Glomerular endothelial cell (primary cell): ENCODE measurements at places on chromosomes 1 and 21.

DNA sequence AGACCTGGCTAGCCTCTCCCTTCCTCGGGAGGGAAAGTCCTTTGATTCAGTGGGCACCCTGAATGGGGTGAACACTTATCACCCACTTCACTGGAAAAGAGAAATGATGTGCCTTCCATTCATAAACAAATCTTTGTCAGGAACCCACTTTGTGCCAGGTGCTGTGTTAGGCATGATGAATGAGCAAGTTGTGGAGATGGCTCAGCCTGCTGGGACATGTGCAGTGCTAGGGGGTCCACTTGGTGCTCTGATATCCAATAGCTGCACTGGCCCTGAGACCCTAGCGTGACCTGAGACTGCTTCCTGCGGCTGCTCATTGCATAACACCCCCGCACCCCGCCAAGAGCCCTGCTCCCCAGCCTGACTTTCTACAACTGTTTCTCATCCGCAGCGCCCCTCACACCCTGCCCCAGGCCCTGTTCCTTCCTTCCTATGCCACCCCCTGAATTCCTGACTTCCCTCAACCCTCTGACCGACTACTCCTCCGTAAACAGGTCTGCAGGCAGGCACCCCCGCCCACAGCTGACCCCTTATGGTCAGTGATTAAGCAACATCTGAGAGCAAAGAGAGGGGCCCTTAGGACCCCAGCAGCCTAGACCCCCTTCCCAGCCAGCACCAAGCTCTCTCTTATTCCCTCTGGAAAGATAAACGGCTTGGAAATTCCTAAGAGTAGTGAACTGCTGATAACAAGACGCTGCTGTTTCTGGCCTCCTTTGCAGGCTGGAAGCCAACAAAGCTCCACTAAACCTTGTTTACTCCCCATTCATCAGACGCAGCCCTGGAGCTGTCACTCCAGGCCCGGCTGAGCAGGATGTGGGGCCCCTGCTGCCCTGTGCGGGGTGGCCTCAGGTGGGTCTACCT is 12.9 kb downstream of the CSRP1 start:
- no peak for DNase-seq

DNA sequence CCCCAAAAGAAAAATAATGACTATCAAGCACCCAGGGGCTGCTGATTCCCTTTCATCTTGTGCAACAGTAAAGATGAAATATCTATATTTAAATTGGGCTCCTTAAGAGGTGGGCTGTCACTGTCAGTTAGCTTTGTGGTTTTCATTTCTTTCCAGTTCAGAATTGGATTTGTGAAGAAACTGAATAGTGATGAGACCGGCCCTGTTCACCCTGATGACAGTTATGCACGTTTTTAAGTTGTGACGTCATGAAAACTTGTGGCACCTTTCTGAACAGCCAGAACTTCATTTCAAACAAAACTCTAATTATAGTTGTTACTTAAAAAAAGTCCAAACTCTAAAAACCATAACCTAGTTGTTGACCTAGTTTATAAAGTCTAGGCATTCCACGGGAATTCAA is 125.9 kb downstream of the RUNX1 start:
- DNase-seq = no peak

GRCh38 chr1:99657213-99658030 is 11.5 kb downstream of the PALMD start:
- peak; percentile 99 for DNase-seq

- no peak for DNase-seq
These were observed 136.5 kb downstream of the ZSCAN20 start for GRCh38 chr1:33608825-33609400.

GRCh38 chr1:29974316-29974724 is 738.0 kb downstream of the PTPRU start:
- DNase-seq = peak; percentile 47

DNA sequence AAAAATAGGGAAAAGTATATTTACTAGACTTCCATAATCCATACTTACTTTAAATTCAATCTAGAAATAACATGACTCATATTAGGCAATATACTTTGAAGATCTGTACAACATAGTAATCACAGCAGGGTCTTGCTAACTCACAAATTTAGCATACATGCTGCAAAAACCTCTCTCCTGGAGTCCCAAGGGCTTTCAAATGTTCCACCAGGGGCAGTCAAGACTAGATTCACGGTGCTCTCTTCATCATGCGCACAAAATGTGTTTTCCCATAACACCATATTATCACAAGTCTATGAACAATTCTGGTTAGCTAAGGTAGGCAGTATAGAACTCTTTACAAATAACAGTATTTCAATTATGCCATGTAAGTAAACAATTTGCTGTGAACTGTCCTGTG is 45.8 kb downstream of the SSX2IP start:
- no peak for DNase-seq

DNA sequence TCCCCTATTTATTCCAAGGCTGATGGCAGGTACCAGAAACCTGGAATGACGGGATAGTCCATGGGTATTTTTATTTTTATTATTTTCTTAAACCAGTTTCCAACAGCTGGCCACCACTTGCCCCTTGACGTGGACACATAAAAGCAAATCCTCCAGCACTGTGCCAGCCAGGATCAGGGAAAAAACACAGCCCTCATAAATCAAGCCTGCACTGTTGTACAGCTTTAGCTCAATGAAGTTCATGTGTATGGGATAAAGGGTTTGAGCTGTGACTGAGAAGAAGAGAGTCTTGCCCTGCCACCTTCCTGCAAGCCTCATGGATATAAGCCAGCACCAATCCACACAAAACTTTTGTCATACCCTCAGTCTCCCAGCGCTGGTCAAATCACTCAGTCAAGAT is 303.8 kb upstream of the SPAG17 start:
- no peak for DNase-seq

GRCh38 chr21:28269173-28269572 is 723.5 kb downstream of the LTN1 start:
- no peak for DNase-seq

DNA sequence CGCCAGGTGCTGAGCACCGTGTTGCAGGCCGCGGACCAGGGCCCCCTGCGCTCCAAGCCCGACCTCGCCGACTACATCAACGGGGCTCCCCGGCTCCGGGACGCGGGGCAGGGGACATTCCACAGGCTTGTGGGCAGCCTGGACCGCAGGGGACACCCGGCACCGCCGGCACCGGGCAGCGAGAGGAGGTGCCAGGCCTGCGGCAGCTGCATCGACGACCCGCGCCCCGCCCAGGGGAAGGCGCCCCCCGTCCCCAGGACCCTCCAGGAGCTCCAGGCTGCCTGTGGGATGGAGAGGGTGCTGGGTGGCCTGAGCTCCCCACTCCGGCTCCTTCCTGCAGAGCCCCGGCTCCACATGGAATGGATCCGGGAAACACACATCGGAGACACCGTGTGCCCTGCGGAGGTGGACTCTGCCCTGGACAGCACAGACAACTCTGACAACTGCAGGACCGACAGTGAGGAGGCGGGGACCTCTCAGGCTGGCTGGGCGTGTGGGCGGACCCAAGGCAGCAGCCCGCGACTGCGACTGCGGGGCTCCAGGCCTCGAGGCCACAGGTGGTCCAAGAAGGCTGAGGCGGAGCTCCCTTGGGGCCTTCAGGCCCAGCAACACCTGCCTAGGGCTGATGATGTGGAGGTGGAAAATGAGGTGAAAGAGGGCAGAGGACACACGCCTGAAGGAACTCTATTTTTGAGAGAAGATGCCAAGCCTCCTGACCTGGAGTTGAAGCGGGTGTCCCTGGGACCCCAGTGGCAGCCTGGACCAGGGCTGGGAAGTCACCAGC is 22.8 kb downstream of the KIAA1614 start:
- no peak for DNase-seq

DNA sequence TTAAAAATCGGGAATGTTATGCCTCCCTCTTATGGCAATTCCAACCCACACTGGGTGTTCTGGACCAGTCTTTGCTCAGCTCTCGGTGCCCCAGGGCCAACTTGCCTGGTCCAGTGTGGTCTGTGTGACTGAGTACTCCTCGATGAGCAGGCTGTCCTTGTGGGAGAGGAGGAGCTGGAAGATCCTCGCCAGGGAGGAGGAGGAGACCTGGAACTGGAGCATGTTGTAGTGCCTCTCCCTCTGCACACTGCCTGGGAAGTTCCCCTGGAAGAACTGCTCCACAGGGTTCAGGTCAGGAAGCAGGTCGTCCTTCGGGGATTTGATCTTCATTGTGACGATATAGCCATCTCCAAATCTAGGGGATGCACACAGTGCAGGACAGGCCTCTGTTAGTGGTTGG is 88.5 kb upstream of the GCLM start:
- DNase-seq = no peak

DNA sequence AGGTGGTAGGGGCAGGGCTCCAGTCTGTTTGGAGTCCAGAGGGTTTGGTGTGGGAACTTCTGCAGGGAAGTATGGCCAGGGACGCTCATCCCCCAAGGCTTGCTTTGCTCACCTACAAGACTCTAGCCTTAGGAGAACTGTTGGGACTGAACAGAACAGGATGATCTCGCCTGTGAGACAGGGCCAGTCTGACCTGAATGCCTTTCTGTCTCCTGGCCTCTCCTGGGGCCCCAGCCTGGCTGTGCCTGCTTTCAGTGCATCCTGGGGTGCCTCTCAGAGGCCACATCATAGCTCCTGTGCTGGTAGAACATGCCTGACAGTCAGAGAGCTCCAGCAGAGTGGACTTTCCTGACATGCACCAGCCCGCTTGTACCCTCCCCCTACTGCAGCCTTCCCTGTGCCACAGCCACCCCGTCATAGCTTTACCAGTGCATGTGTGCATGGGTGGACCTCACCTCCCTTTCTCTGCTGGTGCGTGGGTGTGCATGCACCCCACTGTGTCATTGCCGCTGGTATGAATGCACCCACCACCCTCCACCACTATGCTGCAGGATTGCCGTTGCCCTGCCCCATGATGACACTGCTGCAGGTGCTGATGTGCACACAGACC is 165.8 kb downstream of the GIPC2 start:
- DNase-seq = no peak

GRCh38 chr1:181119093-181119989 is 30.8 kb downstream of the IER5 start:
- DNase-seq = no peak

DNA sequence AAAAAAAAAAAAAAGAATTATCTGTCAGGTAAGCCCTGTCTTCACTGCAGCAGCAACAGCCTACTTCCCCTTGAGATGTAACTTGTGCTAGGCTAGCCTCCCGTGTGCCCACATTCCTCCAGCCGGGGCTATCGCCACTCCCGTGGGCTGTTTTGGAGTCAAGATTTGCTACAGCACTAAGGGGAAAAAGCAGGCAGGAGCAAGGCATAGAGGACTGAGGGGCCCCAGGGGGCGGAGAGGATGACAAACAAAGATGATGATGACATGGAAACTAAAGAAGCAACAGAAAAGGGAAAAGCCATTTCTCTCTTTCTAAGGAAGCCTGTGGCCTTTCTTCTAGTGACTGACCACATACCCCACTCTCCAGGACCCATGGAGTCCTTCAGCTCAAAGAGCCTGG is 1.9 kb downstream of the TNFAIP8L2 start:
- no peak for DNase-seq

GRCh38 chr1:64292399-64292798 is 89.0 kb downstream of the UBE2U start:
- no peak for DNase-seq

DNA sequence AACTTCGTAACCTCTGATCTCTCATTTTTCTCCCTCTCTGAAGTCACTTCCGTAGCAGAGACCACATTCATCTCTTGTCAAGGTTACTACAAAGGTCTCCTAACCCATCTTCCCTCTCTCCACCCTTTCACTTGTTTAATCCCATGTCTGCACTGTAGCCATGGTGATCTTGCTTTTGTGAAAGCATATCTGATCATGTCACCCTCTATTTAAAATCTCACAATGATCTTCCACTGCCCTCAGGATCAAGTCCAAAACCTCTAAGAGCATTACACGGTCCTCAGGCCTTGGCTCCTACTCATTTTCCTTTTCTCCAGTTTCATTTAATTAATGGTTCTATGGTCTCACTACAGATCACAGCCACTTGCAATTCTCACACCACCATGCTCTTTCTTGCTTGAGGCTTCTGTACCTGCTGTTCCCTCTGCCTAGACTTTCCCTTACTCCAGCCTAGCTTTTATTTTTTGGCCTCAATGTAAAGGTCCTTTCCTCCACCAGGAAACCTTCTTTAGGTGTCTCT is 12.1 kb downstream of the ARHGEF11 start:
- DNase-seq = no peak

GRCh38 chr1:231070758-231071444 is 30.8 kb upstream of the FAM89A start:
- no peak for DNase-seq

GRCh38 chr1:69739251-69739605 is 171.5 kb downstream of the LRRC7 start:
- DNase-seq = no peak

DNA sequence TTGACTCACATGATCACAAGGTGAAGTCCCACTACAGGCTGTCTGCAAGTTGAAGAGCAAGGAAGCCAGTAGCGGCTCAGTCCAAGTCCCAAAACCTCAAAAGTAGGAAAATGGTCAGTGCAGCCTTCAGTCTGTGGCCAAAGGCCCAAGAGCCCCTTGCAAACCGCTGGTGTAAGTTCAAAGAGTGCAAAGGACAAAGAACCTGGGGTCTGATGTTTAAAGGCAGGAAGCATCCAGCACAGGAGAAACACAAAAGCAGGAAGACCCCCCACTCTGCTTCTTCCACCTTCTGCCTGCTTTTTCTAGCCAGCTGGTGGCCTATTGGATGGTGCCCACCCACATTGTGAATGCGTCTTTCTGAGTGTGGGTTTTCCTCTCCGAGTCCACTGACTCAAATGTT is 2222.6 kb downstream of the MRPL39 start:
- DNase-seq = no peak

DNA sequence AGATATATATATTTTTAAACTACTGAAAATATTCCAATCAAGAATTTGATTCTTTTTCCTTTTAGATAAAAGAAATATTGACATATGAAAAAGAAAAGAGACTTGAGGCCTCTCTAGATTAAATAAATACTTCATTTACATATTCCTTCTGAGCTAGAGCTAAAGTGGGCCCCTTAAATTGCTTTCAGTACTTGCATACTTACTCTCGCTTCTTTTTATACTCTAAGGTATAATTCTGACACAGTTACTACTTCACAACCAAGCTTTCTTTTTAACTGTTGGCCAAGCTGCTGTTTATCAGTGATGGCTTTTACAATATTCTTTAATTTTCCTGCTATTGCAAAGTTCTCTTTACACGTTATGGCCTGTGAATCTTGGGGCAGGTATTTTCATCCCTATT is 24.6 kb downstream of the EXTL2 start:
- no peak for DNase-seq

- no peak for DNase-seq
These were observed 20.9 kb upstream of the NCMAP start for GRCh38 chr1:24535021-24535424.
